ENCODE measurements at places on chromosomes 2 and 18. TPM values are rescaled to one million over a fixed set of nuclear protein-coding genes. Genes with fewer than 3 reads are reported as not detected.
A peak's percentile ranks its signal among the peaks of the same experiment; 100 is the strongest.

HES6 gene
- total RNA-seq = 32.0 TPM

BOK gene
- total RNA-seq = 14.2 TPM

CGREF1 gene
- total RNA-seq = 3.8 TPM

HOXD4 gene
- 3.8 TPM for total RNA-seq

CDH19 gene
- 2.5 TPM for total RNA-seq

SAG gene
- total RNA-seq = not detected

TMEM182 gene
- total RNA-seq = 2.5 TPM

CCL20 gene
- 29.9 TPM for total RNA-seq

OTX1 gene
- total RNA-seq = not detected

DNA sequence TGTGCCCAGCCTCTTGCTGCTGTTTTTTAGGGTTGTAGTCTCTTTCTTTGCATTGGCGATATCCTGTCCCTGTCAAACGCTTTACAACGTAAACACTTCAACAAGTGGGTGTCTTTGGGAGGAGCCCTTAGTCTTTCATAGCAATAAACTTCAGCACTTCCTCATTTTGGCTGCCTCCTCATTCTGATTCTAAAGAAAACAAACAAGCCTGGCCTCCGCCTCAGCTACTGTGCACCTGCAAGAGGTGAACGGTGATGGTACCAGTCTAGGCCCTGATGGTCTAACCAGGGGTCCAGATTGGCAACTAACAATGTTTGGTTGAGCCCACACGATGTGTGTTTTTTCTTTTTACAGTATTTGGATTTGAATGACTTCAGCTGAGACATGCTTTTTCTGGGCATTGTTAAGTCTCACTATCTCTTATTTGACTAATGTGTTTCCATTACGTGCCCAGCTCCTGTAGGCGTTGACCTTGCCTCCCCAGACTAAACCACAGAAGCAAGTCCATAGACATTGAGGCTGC is 53.2 kb upstream of the CUL3 start:
- DNase-seq = peak; percentile 59

DNA sequence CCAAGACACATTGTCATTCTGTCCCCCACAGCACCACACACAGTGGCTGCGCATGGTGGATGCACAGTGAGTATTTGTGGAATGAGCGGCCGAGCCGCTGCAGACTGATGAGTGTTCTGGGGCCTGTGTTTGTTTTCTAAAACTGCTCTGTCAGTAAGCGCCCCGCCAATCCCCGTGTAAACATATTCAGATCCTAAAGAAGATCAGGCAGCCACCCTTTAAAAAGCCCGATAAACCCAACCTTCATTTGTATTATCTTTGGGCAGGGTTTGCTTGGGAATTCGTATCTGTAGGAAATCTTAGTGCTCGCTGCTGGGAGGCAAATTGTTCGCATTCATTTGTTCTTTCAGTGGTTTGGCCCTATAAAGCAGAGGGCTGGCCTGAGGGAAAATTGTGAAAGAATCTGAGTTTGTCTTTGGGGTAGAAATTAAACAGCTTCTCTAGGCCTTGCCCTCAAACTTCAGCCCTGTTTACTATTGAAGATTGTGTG is 68.6 kb downstream of the TGOLN2 start:
- DNase-seq = no peak

DNA sequence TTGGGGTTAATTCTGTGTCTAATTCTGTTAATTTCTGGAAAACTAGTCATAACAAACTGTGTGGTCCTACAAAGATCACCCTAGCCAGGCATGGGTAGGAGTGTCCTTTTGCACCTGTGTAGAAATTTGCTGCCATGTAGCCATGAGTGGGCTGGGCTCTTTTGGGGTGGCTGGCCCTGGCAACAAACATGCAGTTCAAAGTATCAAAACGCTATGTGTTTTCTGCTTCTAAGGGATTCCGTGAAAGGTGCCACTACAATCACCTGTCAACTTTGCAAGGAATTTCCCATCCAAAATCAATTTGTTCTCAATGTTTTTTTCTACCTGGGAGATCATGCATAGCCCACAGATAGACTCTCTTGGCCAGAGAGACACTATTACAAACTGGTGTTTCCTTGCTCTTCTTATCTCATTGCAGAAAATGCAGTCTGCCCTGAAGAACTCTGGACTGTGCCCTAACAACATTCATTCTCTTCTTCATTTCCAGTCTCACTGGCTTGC is 537.7 kb upstream of the ID2 start:
- DNase-seq = no peak

- DNase-seq = no peak
Observed at GRCh38 chr18:40004246-40004645, 1950.8 kb upstream of the PIK3C3 start.

- peak; percentile 8 for DNase-seq
Observed at GRCh38 chr2:240615820-240616547, 9.3 kb upstream of the GPR35 start.

- DNase-seq = no peak
Observed at GRCh38 chr2:215695861-215696260, 260.0 kb upstream of the FN1 start.

GRCh38 chr2:58044145-58044544 is 2.5 kb upstream of the VRK2 start:
- DNase-seq = no peak

GRCh38 chr2:49002750-49003149 is 151.6 kb downstream of the FSHR start:
- no peak for DNase-seq

DNA sequence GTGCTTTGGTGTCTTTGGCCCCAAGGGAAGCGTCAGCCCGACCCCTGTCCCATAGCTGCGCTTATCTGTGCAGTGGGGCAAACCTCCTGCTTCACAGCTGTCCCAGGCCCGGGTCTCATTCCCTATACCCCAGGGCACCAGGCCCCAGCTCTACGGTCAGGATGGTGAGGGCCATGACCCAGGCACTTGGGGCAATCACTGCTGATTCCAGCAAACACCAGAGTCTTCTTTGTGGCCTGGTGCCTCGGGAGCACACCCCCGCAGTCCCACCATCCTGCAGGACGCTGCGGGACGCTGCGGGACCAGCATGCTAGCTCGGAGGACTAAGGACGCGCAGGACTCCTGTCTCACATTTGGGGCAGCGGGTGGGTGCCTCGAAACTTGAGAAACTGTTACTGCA is 116.9 kb upstream of the HDAC4 start:
- no peak for DNase-seq

GRCh38 chr2:177281400-177282180 is 17.1 kb upstream of the NFE2L2 start:
- DNase-seq = no peak

DNA sequence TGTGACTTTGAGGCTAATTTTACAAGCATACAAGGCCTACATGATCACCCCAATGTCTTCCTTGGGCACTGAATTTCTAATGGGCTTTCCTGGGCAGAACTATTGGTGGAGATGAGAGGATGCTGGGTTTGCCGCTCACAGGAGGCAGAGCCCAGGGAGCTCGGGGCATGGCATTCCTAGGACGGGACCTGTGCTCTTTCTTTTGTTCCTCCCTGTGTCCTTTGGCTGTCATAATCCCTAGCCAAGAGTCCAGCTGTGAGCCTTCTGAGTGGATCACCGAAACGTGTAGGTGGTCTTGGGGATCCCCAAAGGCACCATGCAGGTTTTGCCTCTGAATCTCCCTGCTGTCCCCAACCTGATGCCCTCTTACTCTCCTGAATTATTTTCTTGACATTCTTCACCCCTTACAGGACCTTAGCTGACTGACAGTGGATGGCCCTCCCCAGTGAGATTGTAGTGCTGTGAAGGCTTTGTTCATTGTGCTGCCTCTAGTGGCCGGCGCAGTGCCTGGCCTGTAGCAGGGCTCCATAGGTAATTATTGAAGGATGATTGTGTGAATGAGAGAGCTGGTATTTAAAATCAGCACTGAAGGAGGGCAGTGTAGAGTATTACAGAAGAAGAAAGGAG is 221.9 kb downstream of the ZNF407 start:
- DNase-seq = no peak

DNA sequence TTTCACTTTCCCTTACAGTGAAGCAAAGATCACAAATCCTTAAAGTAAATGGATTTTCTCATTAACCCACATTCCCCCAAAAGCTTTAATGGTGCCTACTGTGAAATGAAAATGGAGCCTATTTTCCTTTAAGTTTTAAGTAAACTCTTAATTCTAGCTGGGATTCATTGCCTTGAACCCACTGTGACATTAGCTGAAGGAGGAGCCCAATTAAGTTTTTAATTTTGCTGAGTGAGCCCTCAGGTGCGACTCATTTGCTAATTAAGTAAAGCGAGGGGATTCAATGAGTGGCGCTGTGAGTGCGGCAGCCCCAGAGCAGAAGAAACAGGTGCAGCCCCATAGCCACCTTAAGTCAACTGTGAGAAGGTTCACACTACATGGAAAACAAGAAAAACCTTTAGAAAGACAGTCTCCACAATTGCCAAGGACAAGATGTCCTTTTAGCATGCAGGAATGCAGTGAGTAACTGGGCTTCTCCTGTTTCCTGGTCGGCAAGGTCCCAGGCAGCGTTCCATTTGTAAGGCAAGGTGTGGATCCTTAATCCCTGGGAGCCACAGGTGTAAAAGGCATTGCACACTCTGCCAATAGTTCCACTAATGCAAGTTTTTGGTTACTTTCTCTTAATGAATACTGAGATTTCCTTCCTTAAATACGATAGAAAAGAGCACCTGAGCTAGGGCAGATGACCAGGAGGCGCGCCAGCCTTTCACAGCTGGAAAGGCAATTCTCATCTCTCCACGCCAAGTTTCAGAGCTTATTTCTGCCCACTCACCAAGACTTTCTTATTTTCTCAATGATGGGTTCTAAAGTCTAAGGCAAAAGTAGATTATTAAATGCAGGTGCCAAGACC is 87.7 kb downstream of the TMEM18 start:
- DNase-seq = no peak

- DNase-seq = peak; percentile 70
Observed at GRCh38 chr2:190468814-190469569, 60.8 kb downstream of the MFSD6 start.

DNA sequence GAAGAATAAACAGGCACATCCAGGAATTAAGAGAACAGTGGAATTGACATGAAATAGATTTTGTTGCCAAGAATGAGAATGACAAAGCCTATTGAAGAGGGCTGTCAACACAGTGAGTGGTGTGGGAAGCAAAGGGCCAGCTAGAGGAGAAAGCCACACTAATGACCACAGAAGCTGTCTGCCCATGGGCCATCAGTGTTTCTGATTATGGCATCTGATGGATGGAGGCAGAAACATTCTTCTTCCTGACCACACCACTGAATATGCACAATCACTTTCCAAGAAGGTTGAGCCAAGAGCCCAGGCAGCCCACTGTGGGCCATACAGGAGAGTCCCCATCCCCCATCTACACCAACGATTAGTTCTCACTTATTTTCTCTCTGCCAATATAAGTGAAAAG is 146.0 kb upstream of the SH3BP4 start:
- no peak for DNase-seq

DNA sequence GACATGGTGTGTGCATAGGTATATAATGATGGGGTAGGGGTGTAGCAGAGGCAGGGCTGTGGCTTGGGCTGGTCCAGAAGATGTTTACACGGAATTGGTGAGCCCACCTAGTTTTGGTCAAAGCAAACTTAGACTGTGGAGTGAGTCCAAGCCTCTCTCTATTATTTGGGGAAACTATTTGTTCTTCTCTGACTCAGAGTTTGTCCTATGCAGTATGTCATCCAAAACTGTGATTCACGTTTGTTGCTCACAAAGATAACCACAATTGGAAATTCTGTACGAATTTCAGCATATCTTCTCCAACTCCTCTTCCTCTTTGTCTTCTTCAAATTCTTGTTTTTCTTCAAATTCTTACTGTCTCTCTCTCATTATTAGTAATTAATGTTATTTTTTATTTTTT is 292.9 kb downstream of the XIRP2 start:
- no peak for DNase-seq

DNA sequence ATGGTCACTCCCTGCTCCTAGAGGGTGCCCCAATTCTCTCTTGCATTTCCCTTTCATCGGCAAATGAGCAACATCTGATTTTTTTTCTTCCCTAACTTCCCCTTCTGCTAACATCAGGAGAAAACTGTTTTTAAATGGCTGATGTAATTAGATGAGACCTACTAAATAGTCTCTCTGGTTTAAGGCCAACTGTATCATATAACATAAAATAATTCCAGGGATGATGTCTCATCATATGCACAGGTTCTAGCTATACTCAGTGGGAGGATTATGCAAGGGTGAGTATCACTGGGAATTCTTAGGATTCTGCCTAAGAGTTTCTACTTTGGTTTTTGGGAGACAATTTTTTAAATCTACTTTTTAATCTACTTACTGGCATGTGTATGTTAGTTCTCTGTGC is 193.4 kb downstream of the PARD3B start:
- DNase-seq = no peak

- no peak for DNase-seq
Observed at GRCh38 chr2:19577723-19578122, 219.3 kb upstream of the OSR1 start.

DNA sequence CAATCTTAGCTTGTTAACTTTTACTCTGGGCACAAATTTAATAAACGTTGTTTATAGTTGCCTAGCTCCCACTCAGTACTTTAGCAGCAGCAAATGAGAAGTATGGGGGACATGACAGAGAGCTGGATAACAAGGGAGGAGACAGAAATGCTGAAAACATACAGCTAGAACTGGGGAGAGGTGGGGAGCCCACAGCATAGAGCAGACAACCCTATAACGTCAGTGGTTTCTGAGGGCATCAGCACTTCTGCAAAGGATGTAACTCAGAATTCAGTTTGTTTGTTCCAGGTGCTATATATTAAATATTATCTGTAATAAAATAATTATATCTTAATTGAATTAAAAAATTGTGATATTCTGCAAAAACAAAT is 1098.7 kb upstream of the FANCL start:
- DNase-seq = no peak

DNA sequence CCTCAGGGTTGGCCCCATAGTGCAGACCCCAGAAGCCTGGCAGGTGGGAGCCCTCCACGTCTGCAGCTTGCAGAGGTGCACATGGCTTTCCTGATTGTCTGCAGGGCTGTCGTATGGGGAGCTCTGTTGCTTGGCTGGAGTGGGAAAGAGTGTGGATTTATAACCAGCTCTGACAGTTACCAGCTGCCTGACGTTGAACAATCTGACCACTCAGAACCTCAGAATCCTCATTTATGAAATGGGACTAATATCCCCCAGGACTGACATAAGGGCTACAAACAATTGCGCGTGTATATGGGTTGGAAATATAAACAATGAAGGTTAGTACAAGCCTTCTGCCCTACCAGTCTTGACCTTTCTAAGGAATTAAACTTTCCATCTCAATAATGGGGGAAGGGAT is 13.9 kb upstream of the PXDN start:
- no peak for DNase-seq

All from left colon (tissue), 2 donors.